A673 (cell line): ENCODE measurements at places on chromosomes 5 and 9. TPM values are rescaled to one million over a fixed set of nuclear protein-coding genes. Genes with fewer than 3 reads are reported as not detected.

The SEMA6A gene
- total RNA-seq: 10.6 and 13.5 TPM in 2 replicates

The FKBP15 gene
- 22.0 and 23.5 TPM in 2 replicates for total RNA-seq

The PCDHGB2 gene
- 6.2 and 6.5 TPM in 2 replicates for total RNA-seq

- peaks cover 23% of the 10 kb centered on the region for H3K27me3 ChIP-seq
- no peak overlapping the region for H3K27ac ChIP-seq
- no peaks in the 10 kb centered on the region for H3K4me1 ChIP-seq
Measured at GRCh38 chr9:761793-762560, 79.5 kb upstream of the DMRT1 start.

DNA sequence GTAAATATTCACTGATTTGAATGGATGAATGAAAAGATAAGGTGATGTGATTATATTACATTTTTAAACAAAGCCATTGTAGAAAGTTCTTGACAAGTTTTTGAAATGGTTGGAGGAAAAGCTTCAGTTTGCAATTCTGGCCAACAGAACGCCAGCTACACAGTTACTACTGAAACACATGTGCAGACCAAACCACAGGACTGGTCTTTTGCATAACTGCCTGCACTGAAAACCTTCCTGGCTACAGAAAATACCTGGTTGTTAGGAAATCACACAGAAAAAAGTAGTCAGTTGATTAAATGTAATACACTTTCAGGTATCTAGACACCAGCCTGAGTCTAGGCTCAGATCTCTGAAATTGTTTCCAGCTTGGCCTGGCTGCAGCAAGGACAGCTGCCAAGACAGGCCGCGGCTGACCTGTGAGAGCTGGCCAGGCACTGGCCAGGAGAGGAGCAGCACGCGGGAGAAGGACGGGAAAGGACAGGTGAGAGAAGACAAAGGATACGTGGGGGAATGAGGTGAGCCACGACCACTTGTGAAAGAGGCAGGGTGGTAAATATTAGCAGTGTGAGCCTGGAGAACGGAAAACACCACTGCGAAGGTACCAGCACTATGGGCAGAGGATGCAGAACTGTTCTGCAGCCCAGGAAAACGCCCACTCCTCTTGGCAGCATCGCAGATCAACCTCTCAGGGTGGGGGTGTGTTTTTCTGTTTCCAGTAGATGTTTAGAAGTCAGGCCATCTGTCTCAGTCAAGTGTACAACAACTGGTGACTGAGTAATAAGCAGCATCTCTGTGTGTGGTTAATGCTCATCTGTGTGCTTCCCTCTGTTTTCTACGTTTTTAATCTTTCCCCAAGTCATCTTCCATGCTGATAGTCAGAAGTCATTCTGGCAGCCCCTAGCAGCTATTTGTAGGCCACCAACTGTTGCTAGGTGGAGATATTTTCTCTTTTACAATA, 137.4 kb downstream of the SCAMP1 start:
- no peak for DNase-seq
- no peak overlapping the region for H3K4me3 ChIP-seq
- no peaks in the 10 kb centered on the region for H3K4me1 ChIP-seq
- no peaks in the 10 kb centered on the region for H3K36me3 ChIP-seq

GRCh38 chr9:20512636-20513035, 109.7 kb downstream of the MLLT3 start:
- DNase-seq: no peak
- peaks cover 5% of the 10 kb centered on the region for H3K4me1 ChIP-seq
- no peaks in the 10 kb centered on the region for H3K27me3 ChIP-seq
- H3K36me3 ChIP-seq: no peaks in the 10 kb centered on the region
- no peak overlapping the region for H3K4me3 ChIP-seq
